ENCODE measurements at places on chromosomes 1 and 21. TPM values are rescaled to one million over a fixed set of nuclear protein-coding genes. Genes with fewer than 3 reads are reported as not detected.

GRCh38 chr21:32965129-32965680 lies 60.5 kb upstream of the OLIG2 start:
- no peak for DNase-seq

DNA sequence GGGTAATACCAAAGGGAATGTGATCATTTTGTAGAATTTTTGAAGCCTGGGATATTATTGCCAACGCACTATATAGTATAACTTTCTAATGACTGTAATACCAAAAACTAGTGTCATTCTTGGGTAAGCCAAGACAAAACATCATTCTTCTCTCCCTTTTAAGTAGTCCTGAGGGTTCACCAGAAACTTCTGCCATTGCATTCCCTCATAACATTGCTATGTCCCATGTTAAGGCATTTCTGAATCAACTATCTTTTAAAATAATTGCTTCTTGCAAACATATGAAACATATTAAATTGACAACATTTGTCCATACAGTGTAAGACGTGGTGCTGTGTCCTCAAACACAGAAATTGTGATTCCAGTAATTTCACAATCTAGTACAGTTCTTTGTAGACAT lies 29.9 kb upstream of the C1orf21 start:
- DNase-seq, result no peak

DNA sequence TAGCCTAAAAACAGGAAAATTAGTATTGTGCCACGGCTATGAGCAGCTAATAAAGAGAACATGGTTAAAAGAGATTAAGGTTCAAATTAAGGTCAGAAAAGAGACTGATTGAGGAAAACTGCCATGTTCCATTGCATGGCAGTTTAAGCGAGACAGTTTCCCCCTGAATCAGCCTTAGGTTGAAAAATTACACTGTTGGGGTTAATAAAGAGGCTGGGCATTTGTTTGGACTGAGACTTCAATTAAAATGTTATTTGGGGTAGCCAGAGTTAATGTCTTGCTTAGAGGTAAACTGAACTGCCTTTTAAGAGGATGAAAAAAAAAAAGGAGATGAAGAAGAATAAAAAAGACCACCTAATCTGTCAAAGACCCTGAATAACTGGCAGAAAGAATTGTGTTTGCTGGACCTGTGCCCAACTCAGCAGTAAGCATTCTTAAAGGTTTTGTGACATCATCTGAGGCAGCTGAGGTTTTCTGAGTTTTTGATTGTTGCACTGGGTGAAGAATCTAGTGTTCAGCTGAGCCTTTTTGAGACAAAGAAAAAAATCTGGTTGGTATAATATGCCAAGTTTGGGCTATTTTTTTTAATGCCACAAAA lies 17.7 kb upstream of the PROX1 start:
- DNase-seq, result no peak

GRCh38 chr1:25858494-25858893 lies 763 bp downstream of the AUNIP start:
- no peak for DNase-seq

DNA sequence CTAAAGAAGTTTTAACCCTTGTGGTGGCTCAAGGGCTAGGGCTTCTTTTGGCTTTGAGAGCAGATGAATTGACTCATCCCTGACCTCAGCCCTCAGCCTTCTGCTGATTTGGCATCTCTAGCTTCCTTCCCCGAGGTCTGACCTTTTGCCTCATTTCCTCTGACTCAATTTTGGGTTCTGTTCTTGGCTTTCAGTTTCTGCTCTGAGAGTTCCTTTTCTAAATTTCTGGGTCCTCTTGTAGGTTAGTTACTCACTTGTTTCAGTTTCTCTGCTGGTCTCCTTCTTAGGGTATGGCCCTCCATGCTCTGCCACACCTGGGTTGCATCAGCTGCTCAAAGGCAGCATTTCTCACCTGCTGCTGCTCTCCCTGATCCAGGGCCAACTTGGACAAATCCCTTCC lies 19.4 kb downstream of the PDE4B start:
- DNase-seq, result no peak

DNA sequence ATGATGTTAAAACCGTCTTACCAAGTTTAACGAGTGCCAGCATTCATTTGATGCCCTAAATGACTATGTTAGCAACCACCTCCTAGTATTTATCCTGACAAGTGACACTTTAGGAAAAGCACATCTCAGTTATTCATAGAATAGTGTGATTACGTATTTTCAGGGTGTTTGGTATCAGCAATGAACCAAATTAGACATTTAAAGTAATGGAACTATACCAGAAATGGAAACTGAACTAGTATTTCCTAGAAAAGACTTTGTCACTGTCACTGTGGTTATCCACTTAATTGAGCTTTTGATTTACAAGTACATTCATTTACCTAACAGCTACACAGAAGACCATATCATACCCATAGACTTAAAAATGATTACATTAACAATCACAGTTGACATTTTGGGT lies 3.6 kb upstream of the IL12RB2 start:
- no peak for DNase-seq

DNA sequence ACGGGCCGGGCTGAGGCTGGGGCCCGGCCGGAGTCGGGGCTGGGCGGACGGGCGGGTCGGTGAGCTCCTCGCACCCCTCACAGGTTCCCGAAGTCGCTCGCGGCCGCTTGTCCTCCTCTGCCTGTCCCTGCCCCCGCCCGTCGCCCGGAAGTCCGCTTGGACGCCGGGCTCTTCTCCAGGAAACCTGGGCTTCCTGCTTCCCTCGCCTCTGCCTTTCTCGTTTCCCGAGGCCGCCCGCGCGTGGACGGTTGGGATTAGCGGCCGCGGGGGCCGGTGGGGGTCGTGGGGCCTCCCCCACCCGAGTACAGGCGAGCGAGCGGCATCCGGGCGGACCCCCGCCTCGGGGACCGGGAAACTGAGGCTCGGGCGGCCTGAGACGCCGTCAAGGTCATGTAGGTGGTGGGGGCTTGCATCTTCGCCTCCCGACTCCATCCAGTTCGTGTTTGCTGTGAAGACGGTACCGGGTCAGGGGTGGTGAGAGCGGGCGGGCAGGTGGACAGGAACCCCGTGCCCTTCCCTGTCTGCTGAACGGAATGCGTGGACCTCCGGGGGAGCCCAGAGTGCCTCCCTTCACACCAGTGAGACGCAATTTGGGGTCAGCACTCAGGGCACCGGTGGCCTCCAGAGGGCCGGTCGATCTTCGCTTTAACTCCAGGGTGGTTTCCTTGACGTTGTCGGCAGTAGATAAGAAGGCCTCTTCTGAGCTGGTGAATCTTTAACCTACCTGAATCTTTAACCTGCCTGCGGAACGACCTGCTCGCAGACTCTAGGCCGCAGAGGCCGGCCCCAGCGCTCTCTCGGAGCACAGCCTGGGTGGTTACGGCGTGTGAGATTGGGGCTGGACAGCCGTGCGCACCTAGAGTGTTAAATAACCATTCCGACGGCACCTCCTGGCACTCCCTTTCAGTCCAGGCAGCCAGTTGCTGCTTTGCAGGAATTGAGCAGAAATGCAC lies 686 bp downstream of the ARF1 start:
- no peak for DNase-seq

CDA gene
- 4.0 TPM for total RNA-seq

TRIM46 gene
- total RNA-seq, result not detected
